ENCODE measurements at places on chromosomes 7 and 10. TPM values are rescaled to one million over a fixed set of nuclear protein-coding genes. Genes with fewer than 3 reads are reported as not detected.

Gene RPEL1
- 0.13 TPM for total RNA-seq

Gene TEX36
- total RNA-seq, result not detected

Gene HYCC1
- 19.7 TPM for total RNA-seq

Gene GPNMB
- total RNA-seq, result 57.0 TPM

Gene COMMD3
- total RNA-seq, result 32.9 TPM
